ENCODE measurements at places on chromosomes 2 and 18. TPM values are rescaled to one million over a fixed set of nuclear protein-coding genes. Genes with fewer than 3 reads are reported as not detected.

- no peaks in the 10 kb centered on the region for H3K27me3 ChIP-seq
These were observed at the start of gene GYPC for GRCh38 chr2:126655500-126656430. TSS of gene GYPC (plus strand) at chr2:126656158. CDS start at chr2:126656264, 106 bp downstream.

DNA sequence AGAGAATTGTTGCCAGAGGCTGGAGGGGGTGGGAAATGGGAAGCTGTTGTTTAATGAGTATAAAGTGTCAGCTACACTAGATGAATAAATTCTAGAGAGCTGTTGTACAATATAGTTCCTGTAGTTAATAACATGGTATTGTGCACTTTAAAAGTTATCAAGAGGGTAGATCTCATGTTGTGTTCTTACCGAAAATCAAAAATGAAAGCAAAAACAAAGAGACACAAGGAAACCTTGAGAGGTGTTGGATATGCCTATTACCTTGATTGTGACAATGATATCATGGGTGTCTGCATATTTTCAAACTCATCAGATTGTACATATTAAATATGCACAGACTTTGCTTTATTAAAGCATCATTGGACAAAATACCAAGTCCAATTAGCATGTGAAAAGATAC, 43.2 kb downstream of the SCG2 start:
- DNase-seq = no peak
- no peak overlapping the region for H3K4me3 ChIP-seq
- H3K27me3 ChIP-seq = 0 out of 2 replicates have a peak, but pooled peaks cover 5% of the 10 kb centered on the region
- no peaks in the 10 kb centered on the region for H3K4me1 ChIP-seq
- no peaks in the 10 kb centered on the region for H3K36me3 ChIP-seq
- no peak overlapping the region for H3K27ac ChIP-seq

SCN7A gene
- 0.18 TPM for total RNA-seq

- no peaks in the 10 kb centered on the region for H3K36me3 ChIP-seq
- H3K27me3 ChIP-seq = no peaks in the 10 kb centered on the region
- H3K4me3 ChIP-seq = no peak overlapping the region
- DNase-seq = no peak
- H3K27ac ChIP-seq = no peak overlapping the region
These were observed 8.9 kb upstream of the ANKRD29 start for GRCh38 chr18:23671564-23671963.

DNA sequence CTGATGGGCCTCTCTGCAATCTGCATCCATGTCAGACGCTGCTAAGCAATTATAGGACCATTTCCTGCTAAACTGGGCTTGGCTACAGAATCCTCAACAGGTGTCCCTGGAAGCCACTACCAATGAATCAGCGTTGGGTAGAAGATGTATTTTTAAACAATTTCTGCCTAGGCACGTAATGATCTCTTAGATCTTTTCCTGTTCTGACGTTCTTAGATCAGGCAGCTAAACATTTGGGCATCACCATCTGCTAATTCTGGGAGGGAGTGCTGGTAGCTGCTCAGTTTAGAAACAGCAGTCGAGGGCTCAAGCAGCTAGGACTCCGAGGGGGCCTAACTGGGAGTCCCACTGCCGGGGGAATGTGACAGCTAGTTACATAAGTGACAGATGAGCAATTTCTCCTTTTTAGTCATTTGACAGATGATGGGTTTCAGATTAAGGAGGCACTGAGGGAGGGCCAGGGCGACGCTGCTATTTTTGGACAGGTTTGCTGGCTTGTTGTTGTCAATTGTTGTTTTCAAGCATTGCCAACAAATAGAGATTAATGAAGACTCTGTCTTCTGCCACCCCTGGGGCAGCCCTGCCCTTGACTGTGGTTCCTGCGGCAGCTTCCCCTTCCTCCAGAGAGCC, 92.7 kb downstream of the MRO start:
- no peaks in the 10 kb centered on the region for H3K4me1 ChIP-seq
- no peak overlapping the region for H3K4me3 ChIP-seq
- no peaks in the 10 kb centered on the region for H3K27me3 ChIP-seq
- H3K27ac ChIP-seq = no peak overlapping the region

- no peaks in the 10 kb centered on the region for H3K27me3 ChIP-seq
- H3K4me3 ChIP-seq = no peak overlapping the region
- no peaks in the 10 kb centered on the region for H3K36me3 ChIP-seq
- no peaks in the 10 kb centered on the region for H3K4me1 ChIP-seq
These were observed 196.3 kb downstream of the LOXHD1 start for GRCh38 chr18:46460754-46461153.

- DNase-seq = no peak
- H3K4me3 ChIP-seq = no peak overlapping the region
- no peaks in the 10 kb centered on the region for H3K27me3 ChIP-seq
These were observed 20.2 kb upstream of the SSB start for GRCh38 chr2:169778446-169778845.

- H3K4me3 ChIP-seq = no peak overlapping the region
- H3K36me3 ChIP-seq = no peaks in the 10 kb centered on the region
- DNase-seq = no peak
- no peaks in the 10 kb centered on the region for H3K27me3 ChIP-seq
These were observed 211.1 kb downstream of the ALPK2 start for GRCh38 chr18:58417752-58418151.

Measured in SJCRH30 (cell line).